AML-193 (cell line): ENCODE measurements at places on chromosomes 1 and 21.

- DNase-seq = no peak
These were observed 9.5 kb upstream of the RNF186 start for GRCh38 chr1:19824541-19824940.

DNA sequence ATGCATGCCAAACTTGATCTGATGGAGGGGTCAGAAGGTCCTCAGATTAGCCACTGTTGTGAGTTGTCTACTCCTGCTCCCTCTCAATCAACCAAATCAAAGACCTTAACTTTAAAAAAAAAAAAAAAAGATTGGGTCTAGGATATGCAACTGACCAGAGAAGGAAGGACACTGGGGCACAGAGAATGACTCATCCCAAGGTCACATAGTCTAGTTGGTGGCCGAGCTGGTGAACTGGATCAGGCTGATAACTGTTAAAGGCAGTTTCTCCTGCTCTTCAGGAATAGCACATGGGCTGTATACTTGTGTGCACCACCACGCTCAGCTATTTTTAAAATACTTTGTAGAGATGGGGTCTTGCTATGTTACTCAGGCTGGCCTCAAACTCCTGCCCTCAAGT is 14.8 kb upstream of the S100A7 start:
- no peak for DNase-seq

- no peak for DNase-seq
These were observed 294.0 kb upstream of the C1orf87 start for GRCh38 chr1:60367532-60367931.

- no peak for DNase-seq
These were observed 482.1 kb upstream of the ADAMTS5 start for GRCh38 chr21:27448960-27449359.

DNA sequence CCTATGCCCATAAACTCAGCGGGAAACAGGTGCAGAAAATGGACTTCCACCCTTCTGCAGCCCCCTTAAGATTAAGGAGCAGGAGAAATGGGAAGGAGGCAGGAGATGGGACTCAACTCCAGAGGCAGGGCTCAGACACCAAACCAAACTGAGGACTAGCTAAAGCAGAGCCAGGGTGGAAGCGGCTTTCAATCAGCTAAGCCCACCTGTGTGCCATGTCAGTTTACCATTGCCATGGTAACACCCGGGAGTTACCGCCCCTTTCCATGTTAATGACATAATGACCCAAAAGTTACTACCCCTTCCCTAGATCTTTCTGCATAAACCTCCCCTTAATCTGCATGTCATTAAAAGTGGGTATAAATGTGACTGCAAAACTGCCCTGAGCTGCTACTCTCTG is 653.5 kb downstream of the PTPRU start:
- no peak for DNase-seq

- peak; percentile 74 for DNase-seq
These were observed 474.5 kb downstream of the PTPRC start for GRCh38 chr1:199113265-199113869.

DNA sequence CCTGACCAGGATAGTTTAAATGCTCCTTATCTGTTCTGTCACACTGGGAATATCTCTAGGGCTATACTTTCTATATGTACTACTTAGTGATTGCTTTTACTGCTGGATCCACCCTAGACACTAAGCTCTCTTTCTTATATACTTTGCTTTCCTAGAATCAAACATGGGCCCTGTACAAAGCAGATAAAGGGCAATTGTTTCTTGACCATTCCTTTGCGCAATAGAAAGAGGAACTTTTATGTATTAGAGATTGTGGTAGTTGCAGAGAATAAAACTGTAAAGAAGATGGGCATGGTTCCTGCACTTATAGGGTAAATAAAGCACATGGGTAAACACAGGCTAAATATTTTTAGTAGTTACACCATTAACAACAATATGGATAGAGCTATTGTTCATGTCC is 58.8 kb downstream of the ATP6V1G3 start:
- peak; percentile 17 for DNase-seq
